ENCODE measurements at places on chromosomes 1 and 21.
A peak's percentile ranks its signal among the peaks of the same experiment; 100 is the strongest.

DNA sequence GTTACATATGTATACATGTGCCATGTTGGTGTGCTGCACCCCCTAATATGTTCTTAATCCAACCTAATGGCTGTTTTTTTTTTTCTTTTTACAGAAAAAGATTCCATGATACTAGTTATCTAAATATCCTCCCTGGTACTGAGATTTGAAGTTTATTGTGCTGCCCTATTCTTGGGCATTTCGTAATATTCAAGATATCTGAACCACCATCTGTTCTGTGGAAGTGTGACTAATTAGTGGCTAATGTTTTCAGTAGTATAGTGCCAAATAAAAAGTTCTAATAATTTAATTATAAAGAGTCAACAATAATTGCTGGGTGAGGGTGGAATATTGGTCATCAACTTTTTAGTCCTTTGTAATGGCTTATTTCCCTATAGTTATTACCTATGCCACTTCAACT is 217.5 kb downstream of the GABPA start:
- DNase-seq, result no peak

DNA sequence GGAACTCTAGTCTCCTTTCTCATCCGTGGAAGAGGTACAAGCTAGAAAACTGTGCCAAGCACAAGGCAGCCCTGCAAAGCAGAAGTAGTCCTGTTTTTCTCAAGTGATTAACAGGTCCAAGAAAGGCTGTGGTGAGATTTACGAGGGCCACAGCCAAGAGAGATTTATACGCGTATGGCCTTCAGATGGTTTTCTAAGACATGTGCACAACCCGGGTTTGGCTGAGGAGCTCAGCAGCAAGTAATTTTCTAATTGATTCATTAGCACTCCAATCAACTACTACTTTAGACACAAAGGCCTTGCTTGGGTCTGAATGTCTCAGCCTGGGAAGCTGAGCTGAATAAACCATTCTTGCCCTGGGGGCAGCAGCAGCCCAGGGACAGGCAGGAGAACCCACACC is 55.8 kb downstream of the SSBP3 start:
- no peak for DNase-seq

DNA sequence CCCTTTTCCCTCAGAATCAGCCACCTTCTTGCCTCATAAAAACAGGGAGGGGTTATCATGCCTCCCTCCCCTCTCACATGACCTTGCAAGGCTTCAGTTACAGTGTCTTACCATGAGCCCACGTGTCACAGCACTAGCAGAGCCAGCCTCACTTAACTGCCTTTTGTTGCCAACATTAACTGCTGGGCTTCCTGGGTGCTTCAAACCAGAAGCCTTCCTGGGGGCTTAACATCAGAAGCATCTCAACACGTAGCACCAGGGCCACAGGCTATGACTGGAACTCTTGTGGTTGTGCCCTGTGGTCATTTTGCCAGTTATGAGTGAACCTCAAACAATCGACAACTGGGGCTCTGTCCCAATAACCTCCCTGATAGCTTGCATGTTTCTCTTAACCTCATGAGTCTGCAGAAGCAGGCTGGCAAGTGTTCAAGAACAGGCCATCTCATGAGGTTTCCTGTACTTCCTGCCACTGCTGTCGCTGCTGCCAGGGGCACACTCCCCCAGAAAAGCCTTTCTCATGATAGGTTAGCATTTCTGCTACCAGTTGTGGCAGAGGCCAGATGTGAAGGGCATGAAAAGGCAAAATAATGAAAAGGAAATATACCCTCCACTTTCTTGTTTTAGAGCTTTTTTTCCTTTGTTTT is 132.2 kb downstream of the GLUL start:
- DNase-seq, result peak; percentile 21

GRCh38 chr1:192792628-192793027 is 16.2 kb upstream of the RGS2 start:
- DNase-seq, result no peak

Data from substantia nigra (tissue), 51 donors.